CD4-positive, alpha-beta T cell treated with Interleukin-4 for 4 hours (primary cell): ENCODE measurements at places on chromosomes 6 and 20.

DNA sequence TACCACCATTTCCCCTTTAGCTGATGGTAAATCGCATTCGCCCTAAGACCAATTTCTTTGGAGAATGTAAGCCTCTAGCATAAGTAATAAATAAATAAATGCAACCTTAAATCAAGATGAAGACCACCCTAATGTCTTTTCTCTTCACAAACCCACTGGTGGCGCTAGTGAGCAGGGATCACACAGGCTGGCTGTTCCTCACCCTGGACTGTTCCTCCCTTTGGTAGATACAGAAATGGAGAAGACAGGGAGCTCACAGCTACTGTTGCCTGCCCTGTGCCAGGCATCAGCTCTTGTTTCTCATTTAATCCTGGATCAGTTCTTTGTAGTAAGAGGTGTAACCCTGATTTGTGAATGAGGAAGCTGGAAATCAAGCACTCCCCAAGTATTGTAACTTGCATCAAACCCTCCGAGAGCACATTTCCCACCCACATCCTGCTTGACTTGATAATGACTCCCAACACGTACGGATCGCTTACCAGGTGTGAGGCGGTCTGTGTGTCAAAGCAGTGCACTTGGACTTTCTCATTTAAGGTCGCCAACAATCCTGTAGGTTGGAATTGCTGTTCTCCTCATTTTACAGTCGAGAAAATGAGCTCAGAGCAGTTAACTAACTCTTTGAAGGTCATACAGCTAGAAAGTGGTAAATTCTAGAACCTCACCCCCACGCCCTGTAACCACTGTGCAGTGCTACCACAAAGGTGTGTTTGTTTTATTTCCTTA is 236.1 kb downstream of the TSHZ2 start:
- DNase-seq, result peak; percentile 25

- DNase-seq, result no peak
Measured at GRCh38 chr6:147837540-147837939, 329.1 kb downstream of the SAMD5 start.

GRCh38 chr20:47623206-47623605 is 121.5 kb downstream of the NCOA3 start:
- no peak for DNase-seq

GRCh38 chr6:157090736-157091135 is 232.6 kb downstream of the TMEM242 start:
- DNase-seq, result no peak

DNA sequence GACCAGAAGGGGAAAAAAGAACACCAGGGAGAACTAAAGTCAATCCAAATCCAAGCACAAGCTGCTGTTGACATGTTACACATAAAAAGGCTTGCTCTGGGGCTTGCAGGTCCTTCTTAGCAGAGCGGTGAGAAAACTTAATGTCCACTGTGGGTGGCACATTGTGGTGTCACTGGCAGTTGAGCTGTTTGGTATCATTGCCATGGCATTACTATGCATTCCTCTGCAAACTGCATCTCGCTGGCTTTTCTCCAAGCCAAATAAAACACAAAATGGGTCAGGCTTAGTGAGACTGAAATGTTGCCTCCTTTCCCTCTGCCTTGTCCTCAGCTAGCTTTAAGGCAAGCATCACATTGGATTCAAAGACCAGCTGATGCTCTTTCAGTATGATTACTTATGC is 40.9 kb downstream of the LY86 start:
- DNase-seq, result no peak

- DNase-seq, result no peak
Measured at GRCh38 chr6:42889815-42890214, 10.4 kb downstream of the RPL7L1 start.

DNA sequence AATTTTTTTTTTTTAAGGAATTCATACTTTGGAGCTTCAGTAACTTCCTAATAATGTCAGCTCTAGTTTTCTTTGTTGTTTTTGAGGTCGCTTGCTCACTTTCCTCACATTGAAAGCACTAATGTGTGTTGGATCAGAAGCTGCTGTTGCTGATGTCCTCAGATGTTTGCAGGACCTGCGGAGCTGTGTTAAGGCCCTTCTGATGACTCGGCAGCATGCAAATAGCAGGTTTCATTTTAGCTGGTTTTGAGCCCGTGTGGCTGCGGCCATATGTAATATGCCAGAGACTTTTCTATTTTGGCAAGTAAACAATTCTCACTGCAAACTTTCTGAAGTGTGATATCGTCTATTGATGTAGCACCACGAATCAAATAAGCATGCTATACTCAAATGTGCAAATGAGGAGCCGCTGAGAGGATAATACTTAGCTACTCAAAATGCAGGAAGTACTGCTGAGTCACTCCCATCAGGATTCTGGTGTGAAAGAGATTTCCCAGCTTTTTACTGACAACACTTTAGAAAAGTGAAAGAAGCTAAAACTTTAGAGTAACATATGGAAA is 187.8 kb downstream of the SASH1 start:
- no peak for DNase-seq

- DNase-seq, result no peak
Measured at GRCh38 chr6:74409447-74409846, 713.4 kb downstream of the CD109 start.

DNA sequence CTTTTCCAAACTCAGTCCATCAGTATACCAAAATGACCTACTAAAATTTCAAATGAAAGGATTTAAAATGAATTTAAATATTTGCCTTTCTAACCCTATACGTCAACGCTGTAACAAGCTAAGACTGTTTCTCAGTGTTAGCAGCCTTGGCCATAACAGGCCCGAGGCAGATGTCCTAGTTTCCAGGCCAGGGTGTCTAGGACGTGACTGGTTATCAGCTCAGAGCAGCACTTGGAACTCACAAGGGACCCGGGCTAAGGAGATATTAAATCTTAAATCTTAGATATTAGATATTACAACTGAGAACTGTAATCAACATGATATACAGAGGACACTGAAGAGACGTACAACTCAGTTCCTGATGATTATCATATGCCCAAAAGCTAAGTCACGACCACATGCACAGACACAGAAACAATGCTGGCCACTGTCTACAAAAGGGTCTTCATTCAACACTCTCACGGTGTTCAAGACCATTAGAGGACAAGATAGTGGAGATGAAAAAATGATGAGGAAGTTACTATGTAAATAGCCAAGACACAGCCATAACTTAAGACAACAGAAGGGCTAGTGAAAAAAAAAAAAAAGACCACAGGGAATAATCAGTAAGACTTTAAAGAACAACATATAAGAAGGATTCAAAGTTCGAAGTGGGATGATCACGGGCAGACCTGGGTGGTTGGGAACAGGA is at the start of gene CLDN20:
Gene CLDN20 (plus strand): TSS at position 641 of the 691 bp plus-strand sequence. CDS start 11,707 bp downstream, outside the sequence.
- no peak for DNase-seq

DNA sequence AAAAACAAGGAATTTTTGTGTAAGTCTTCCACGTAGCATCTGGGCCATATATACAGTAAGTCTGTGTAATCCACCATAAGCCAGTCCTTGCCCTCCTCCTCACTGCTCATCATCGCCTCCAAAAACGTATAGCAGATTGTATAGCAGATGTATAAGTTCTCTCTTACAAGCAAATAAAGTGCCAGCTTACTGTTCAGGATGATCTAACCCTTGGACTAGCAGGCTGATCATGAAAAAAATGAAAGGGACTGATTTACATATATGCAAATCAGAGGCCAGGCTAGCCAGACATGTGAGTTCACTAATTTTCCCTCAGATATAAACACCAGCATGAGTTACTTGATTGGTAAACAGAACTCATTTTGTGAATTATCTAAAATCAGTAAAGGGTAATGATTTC is 171.5 kb downstream of the LY86 start:
- DNase-seq, result no peak

DNA sequence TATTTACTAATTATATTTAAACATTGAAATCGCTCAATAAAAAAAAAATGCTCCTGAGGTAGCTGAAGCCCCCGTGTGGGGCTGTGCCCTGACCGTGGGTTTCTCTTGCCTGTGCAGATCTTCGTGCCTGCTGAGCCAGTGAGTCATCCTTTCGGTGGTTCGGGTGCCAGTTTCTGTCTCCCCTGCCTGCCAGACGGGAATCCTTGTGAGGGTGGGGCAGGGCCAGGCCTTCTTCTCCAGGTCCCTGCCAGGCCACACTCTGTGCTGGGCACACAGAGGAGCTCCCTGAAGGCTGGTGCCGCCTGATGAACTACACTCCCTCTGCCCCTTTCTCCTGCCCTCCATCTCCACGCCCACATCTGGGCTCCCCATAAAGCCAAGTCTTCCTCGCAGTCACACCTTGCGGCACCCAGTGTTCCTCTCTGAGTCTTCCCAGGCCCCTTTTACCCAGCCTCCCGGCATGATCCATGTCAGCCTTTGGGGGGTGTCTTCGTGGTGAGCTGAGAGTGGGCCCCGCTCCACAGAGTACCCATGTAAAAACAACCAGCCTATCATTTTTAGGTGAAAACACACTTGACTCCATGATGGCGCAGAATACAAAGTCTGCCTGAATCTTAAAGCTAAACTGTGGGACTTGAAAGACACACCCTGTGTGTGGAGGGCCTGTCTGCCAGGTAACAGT is 19.3 kb downstream of the FGD2 start:
- DNase-seq, result peak; percentile 43

DNA sequence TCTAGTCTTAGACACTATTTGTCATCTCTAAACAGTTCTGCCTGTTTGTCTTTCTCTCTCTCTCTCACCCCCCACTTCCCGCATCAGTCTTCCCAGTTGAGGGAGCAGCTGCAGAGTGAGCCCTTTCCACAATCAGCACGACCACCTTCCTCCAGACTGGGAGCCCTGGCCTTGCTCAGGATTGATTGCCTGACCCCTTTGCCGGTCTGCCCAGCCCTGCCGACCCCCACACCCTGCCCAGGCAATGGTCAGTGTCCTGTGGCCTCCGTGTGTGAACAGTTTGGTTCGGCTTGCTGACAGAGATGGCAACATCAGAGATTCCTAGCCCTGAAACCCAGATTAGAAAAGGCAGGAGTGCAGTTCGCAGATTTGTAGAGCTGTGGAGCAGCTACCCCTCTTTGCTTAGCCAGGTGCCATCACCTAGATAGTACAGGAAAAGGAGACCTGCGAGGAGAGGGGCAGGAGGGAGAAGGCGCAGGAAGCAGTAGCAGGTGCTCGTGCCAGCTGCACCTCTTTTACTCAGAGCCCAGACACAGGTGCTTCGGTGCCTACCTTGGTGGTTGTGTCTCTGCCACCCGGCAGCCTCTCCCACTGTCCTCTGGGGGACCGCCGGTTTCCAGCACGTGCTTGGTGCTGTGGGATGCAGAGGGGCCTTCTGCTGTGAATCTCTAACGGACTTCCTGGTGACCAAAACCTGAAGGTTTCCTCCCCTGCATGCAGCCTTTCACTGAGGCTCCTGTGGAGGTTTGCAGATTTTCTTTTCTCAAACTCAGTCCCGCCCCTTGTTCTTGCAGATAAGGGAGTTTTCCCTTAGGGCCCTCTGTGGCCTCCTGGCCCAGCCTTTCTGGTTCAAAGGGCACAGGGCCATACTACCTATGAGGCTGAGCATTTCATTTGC is 92.4 kb downstream of the SCML4 start:
- peak; percentile 48 for DNase-seq
